ENCODE measurements at places on chromosomes 5 and 9.

DNA sequence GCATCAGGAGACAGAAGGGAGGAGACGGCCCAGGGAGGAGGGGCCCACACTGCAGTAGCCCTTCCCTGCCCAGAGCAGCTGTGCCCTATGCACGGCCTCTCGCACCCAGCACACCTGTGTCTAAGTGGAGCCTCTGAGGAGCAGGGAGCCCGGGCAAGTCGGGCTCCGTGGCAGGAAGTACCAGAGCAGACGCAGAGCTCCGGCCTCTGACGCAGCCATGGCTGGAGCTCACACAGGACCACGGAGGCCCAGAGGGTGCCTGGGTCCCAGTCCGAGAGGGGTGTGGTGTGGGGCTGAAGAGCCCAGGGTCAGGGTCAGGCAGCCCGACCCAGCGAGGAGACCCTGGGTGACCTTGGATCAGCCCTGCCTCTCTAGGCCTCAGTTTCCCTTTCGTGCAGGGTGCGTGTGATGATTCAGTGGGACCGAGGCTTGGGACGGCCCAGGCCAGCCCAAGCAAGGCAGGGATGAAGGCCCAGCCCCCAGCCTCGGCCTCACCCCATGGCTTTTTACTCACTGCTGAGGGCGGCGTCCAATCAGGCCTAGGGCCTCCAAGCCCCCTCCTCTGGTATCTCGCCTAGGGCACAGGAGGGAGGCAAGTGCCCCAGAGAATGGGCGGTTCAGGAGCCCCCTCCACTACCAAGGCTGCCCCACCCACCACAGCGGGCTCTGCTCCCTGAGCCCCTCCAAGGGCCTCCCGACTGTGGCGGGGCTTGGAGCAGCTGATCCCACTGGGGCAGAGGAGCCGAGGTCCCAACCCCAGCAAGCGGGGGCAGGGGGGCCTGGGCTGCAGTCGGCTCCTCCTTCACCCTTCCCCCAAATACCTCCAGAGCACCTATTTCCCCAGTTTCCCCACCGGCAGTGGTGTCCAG lies 4.3 kb upstream of the AGPAT2 start:
- no peak for DNase-seq

DNA sequence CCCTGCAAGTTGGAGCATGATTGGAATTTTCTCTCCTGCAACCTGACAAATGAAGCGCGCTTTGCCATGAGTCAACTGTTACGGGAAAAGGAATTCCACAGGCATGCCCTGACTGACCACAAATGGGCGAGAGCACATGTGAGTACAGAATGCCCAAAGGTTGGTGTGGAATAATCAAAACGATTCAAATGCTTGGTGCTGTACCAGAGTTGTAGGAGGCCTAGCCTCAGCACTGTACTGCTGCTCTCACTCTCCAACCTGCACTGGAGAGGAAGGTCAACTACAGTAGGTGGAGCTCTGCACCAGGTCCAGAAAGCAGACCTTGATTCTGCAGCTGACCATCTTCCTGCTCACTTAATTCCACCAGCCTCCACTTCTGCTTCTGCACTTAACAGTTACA lies 406.9 kb upstream of the ACTBL2 start:
- DNase-seq: peak; percentile 97

DNA sequence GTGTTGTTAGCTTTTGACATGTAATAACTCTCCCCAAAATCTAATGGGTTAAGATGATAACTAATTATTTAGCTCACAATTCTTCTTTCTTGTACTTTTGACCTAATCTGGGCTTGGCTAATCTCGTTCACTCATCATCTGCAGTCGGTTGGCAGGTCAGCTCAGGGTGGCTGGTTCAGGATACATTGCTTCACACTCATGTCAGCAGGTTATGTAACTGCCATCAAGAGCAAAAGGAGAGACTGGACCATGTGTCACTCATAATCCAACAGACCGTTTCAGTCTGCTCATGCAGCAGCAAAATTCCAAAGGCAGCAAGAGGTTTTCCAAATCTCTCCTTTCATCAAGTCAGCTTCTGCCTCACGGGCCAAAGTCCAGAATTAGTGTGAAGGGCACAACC lies 998.4 kb upstream of the CTNND2 start:
- no peak for DNase-seq

DNA sequence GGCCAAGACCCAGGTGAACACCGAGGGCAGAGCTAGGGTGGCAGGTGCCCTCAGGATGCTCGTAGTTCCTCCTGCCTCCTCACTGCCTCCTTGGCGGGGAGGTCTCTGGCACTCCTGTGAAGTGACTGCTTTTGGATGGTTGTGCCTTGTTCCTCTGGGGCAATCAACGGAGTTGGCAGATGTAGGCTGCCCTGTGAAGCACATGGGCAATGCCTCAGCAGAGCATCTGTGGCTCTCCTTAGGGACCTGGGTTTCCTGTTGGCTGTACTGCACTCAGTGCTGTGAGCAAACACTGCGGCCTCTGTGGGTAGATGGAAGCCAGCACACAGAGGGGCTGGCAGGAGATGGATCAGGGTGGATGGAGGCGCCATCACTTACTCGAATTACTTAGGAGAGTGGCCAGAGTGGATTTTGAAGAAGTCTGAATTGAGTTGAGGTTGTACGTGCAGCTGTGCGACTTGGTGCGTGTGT lies 71.4 kb upstream of the COL5A1 start:
- DNase-seq: peak; percentile 64

DNA sequence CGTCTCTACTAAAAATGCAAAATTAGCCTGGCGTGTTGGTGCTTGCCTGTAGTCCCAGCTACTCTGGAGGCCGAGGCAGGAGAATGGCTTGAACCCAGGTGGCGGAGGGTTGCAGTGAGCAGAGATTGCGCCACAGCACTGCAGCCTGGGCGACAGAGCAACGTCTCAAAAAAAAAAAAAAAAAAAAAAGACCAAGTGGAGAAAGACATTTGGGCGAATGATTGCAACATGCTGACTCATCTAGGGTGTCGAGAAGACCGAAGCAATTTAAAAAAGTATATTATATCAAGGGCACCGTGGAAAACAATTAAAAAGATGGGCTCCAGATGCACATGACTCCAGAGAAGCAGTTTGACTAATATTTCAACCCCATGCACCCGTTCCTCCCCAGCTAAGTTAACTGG lies 9.2 kb downstream of the KLF4 start:
- peak; percentile 64 for DNase-seq

DNA sequence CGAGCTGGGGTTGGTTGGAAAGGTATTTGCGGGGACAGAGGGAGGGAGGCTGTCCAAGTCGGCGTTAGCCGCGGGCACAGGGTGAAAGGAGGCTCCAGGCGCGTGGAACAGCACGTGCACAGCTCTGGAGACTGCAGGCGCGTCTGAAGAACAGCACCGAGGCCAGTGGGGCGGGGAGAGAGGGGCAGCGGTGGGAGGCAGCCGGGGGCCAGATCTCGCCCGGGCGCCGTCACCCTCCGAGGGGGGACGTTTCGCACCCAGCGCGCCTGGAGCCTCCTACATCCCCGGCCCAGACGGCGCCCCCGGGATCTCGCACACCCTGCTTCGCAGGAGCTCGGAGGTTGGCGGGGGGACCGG lies 79.6 kb downstream of the NTNG2 start:
- no peak for DNase-seq

DNA sequence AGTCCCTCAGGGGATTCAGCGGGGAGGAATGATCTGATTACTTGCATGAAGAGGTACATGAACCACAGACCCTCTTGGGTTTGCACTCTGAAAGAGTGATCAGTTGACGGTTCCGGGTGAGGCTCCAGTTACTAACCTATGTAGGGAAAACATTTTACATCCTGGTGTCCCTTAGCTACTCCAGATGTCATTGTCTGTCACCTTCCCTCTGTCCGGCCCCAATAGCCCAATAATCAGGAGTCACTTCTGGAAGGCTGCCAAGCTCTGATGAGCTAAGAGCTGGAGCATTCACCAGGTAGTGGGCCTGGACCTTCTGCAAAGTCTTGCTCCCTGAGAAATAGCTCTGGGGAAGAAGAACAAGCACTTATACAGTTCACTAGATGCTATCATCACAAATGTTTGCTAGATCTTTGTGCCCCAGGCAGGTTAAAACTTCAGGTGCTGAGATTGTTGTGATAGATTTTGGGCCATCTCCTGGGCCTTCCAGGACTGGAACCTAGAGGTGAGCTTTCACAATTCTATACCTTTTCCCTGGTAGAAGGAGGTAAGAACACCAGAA lies 64.5 kb downstream of the ENTREP1 start:
- DNase-seq: no peak

DNA sequence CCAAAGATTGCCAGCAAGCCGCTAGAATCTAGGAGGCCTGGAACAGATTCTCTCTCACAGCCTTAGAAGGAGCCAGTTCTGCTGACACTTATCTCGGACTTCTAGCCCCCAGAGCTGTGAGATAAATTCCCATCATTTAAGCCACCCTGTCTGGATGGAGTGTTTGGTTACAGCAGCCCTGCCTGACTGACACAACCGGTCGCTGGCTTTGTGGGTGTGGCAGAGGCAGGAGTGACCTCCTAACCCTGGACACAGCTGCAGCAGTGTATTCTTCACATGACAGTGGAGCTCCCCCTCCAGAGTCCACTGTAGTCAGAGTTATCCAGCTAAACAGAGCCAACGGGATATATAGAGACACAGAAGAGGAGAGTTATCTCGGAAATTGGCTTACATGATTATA lies 21.2 kb upstream of the IL17B start:
- DNase-seq: no peak

DNA sequence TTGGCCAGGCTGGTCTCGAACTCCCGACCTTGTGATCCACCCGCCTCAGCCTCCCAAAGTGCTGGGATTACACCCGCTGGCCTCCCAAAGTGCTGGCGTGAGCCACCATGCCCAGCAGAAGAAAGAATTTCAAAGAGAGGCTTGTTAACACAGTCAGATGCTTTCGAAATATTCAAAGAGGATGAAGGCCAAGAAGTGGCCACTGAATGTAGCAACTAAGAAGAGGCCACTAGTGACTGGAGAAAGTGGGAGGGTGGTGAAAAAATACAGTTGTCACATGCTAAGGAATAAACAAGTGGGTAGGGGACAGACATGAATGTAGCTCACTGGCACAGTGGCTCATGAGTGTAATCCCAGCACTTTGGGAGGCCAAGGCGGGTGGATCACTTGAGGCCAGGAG lies 13.0 kb upstream of the TPM2 start:
- no peak for DNase-seq

DNA sequence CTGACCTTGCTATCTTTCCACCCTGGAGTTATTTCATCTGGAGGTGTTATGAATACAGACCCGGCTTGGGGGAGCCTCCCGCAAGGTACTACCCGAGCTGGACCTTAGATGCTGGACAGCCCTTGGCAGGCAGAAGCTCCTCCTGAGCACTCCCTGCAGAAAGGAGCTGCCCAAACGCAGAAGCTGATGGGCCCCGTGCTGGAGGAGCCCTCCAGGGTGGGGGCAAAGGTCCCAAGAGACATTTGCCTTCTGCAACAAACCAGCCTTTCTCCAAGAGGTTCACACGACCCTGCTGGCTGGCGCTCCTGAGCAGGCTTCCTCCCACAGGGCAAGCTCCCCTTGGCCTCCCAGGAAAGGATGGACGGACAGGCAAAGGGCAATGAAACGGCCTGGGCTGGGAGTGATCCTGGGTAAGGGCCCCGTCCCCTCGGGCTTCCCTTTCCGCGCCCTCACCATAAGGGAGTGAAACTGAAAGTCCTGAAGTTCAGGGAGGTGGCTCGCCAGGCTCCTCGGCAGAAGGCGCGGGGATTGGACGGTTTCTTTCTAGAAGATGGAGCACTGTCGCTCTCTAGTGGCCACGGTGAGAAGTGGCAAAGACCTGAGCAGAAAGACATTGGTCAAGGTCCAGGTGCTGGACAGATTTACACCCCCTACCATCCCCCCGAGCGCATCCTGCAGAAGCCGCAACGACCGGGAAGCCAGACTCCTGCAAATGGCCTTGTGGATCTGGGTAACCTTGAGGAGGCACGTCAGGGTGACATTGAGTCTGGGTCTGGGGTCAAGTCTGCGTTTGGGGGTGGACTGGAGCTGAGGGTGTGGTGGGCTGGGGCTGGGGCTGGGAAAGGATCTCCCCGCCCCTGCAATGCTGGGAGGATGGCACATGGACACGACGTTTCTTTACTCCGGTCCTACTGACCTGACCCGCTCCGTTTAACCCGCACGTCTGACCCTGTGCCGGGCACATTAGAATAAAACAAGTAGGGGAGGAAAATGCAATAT lies 56.4 kb downstream of the NEURL1B start:
- DNase-seq: peak; percentile 91

- DNase-seq: no peak
Observed at GRCh38 chr9:14231196-14231990, 82.5 kb downstream of the NFIB start.

DNA sequence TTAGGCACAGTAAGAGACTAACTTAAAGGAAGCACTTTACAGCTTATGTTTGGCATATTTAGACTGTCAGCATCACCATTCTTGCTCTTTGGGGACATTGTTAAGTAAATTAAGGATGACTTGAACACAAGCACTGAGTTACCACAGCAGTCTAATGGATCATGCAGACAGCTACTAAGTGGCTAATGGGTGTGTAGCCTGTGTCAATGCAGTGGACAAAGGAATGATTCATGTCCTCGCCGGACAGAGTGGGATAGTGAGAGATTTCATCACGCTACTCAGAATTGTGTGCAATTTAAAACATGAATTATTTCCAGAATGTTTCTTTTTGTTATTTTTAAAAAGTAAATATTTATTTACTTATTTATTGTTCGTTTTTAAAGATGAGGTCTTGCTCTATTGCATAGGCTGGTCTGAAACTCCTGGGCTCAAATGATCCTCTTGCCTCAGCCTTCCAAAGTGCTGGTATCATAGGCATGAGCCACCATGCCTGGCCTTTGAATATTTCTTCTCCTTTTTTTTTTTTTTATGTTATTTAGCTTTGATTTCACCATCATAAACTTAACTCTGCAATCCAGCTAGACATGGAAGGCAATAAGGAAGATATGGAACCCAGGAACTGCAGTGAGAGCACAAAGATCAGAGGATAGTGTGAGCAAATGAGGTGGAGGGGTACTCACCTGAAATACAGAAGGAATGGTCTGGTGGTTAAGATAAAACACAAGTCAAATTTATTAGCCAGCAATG lies 53.0 kb upstream of the KLF4 start:
- no peak for DNase-seq

- no peak for DNase-seq
Observed at GRCh38 chr5:149863830-149864229, 80.8 kb downstream of the PDE6A start.

DNA sequence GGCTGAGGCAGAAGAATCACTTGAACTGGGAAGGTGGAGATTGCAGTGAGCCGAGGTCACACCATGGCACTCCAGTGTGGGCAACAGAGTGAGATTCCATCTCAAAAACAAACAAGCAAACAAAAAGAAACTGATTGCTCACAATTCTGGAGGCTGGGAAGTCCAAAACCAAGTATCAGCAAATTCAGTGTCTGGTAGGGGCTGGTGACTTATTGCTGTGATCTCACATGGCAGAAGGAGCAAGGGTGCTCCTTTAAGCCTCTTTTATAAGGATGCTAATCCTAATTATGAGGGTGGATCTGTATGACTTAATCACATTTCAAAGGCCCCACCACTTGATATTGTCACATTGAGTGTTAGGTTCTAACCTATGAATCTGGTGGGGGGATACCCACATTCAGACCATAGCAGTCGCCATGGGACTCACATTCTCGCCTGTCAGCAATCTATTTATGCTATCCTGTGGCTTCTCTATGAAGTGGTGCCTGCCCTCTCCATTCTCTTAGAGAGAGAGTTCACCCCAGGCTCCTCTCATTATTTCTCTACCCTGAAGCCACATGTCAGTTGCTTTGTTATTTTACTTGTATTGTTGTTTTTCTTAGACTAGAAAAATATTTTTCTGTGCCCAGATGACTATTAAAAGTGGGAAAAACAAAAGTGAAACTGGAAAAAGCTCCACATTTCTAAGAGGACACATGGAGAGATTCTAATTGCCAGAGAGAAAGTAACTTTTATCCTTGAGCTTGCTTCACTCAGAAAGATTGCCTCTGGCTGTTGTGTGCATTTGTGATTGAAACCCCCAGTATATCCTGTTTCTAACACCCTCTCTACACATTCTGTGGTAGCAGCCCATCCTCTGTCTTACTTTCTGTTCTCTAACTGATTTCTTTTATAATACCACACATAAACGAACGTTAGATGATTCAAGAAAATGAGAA lies 18.8 kb upstream of the PRLR start:
- DNase-seq: peak; percentile 14

All from Daoy (cell line).